Kidney (tissue), 22 donors: ENCODE measurements at places on chromosomes 5 and 9.

- DNase-seq, result no peak
Observed at GRCh38 chr5:57504357-57504756, 21.7 kb upstream of the ACTBL2 start.

DNA sequence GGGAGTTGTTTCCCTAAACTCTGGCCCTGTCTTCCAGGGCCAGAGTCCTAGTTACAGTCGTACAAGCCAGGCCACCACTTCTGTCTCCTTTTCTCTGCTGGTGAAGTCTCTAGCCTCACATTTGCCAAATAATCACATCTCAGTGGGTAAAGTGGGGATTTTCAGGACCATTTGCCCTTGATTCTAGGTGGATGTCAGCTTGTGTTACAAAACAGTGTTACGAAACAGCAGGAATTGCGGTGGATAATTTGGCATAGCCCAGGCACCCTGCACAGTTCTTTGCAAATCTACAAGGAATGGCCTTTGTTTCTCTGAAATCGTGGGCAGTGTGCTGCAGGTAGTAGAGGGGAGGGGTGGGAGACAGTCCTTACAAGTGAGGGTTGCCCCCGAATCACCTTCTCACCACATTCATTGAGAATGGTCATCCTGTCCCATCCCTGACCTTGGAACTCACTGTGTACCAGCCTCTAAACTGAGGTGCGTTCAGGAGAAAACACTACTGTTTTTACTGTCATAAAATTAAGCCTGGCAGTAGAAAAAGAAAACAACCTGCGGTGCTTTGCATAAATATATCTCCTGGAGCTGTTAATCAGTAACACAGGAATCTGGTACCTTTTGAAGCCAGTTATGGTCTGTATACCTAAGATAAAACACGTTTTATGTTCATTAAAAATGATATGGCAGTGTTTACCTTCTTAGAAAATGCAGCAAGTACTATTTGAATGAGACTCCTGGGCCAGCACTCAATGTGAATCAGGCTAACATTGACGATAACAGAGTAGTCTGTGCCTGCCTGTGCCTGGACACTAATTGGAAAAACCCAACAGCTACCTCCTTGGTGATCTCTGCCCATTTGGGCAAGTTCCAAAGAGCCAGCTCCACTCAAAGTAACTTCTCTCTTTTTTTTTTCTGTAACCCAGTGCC lies 44.3 kb downstream of the CYSTM1 start:
- no peak for DNase-seq

- DNase-seq, result no peak
Observed at GRCh38 chr9:135857843-135858242, 49.5 kb downstream of the CAMSAP1 start.

DNA sequence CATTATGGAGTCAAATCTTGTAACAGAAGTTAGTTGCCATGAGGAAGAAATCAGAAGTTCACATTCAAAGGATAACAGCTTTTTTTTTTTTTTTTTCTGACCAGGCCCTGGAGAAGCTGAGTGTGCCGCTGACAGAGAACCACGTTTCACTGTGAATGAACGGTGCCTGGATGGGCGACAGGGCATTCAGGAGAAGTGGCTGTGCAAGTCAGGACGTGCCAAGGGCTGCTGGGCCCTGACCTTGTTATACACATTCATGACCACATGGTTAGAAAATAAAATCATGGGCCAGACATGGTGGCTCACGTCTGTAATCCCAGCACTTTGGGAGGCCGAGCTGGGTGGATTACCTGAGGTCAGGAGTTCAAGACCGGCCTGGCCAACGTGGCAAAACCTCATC lies 91.6 kb downstream of the ANKH start:
- DNase-seq, result no peak

- DNase-seq, result no peak
Observed at GRCh38 chr5:68766952-68767464, 326.8 kb upstream of the SLC30A5 start.

- DNase-seq, result no peak
Observed at GRCh38 chr9:112361601-112362000, 18.3 kb upstream of the HSDL2 start.

DNA sequence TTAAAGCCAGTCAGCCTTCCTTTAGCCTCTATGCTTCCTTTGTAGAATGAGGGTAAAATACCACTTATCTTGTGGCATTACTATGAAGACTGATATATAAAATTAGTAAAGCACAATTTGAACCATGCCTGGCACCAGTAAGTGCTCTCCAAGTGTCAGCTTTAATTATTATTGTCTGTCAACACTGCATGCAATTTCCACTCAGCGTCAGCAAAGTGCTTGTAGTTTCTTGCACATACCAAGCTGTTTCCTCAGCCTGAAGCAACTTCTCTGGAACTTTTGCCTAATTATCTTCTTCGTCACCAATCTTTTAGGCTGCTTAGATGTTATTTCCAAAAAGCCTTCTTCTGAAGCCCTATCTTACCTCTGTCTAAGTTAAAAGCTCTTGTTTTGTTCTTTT lies 177.3 kb downstream of the CDC42SE2 start:
- DNase-seq, result no peak

DNA sequence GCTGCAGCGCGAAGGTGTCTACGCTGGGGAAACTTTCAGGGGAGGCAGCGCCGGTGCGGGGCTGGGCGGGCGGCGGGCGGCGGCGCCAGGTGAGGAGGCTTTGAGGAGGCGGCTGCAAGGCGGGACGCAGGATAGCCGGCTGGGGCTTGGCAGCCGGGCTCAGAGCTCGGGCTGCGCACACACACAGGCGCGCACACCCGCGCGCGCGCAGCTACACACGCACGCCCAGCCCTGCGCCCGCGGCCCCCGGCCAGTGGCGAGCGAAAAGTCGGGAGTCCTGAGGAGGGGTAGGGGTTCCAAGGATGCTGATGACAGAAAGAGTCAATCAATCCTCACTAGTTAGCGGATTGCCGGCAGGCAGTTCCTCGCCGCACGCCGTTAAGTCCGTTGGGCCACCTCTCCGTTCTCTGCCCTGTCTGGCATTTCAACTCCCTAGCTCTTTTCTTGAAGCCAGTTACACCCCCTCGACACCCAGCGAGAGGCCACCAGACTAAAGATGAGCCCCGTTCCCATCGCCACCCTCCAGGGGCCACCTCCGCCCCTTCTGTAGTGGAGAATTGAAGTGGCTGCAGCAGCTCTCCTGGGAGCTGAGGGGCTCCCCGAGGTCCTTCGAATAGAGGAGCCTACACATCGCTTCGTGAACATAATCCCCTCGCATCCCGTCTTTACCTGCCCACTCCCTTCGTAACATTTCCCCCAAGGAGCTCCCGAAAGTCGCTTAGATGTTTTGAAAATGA lies 1640.3 kb upstream of the C9orf72 start:
- DNase-seq, result peak; percentile 66

DNA sequence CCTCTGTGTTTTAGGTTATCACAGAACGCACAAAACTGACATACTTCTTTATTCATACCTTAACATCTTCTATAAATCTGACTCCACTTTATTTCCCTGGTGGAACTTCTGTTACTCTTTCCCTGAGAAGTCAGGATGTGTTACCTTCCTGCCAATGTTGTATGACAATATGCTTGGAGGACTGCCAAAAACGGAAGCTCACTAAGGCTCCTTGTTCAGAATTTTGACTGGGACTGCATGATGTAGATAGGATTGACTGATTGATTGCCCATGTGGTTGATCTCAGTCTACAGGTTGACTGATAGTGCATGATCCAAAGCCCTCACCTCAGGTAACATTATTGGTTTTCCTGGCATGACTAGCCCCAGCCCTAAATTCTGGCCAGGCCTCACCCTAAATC lies 319.4 kb downstream of the TLR4 start:
- DNase-seq, result peak; percentile 1

DNA sequence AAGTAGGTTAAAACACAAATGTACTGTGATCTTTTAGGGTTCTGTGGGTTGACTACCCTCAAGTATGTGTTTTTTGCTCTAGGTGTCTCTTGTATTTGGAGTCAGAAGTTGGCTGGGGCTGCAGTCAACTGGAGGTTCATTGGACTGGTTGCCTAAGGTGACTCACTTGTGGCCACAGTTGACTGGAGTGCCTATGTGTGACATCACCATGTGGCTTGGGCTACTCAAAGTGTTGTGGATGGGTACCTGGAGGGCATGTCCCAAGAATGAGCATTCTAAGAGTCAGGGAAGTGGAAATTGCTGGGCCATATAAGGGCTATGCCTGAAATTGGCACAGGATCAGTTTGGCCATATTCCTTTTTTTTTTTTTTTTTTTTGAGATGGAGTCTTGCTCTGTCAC lies 27.4 kb downstream of the SNX30 start:
- no peak for DNase-seq

- no peak for DNase-seq
Observed at GRCh38 chr5:123450114-123450513, 26.9 kb upstream of the CEP120 start.

- no peak for DNase-seq
Observed at GRCh38 chr9:22175972-22176545, 167.0 kb upstream of the CDKN2B start.

DNA sequence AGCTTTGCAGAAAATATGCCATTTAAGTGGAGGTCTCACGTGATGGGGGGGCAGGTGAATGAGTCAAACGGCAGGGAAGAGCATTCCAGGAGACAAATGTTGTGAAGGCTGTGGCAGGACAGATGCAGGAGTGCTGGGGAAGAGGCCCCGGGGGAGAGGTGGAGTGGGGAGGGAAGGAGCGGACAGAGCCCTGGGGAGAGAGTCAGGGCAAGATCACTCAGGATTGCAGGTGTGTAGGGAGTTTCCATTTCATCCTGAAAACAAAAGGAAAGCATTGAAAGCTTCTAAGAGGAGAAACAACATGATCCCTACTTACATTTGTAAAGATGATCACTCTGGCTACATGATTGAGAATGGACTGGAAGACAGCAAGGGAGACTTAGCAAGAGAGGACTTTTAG lies 323.3 kb downstream of the ASTN2 start:
- DNase-seq, result no peak

DNA sequence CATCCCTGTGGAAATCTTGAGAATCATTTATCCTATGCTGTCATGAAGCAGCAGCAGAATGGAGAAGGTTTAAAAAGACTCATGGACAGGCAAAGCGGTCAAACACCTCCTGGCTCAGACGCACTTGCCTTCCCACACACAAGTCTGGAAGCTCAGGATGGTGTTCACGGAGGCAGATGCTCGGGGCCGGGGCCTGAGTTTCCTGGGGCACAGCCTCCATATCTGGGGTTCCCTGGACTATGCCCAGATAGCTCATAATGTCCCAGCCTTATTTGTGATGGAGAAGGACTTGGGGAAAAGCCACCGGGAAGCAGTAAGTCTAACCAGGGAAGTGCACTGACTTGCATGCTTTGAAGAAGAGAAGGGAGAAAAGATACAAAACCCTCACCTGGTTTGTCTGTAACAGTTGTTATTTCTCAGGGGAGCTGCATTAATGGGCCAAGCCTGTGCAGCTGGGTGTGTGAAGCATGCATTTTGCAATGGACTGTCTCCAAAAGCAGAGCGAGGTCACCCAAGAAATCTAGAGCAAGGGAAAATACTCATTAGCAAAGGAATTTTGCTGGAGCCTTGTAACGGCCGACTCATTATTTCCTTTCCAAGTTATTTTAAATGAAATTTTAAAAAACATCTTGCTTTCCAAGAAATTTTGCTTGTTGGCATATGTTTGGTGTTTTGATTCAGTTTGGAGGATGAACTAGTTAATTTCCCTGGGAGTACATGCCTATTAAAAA lies 3.4 kb downstream of the S1PR3 start:
- DNase-seq, result no peak

- DNase-seq, result no peak
Observed at GRCh38 chr9:28456861-28457260, 883.6 kb upstream of the C9orf72 start.

GRCh38 chr9:26375448-26375847 lies 517.2 kb downstream of the CAAP1 start:
- no peak for DNase-seq

DNA sequence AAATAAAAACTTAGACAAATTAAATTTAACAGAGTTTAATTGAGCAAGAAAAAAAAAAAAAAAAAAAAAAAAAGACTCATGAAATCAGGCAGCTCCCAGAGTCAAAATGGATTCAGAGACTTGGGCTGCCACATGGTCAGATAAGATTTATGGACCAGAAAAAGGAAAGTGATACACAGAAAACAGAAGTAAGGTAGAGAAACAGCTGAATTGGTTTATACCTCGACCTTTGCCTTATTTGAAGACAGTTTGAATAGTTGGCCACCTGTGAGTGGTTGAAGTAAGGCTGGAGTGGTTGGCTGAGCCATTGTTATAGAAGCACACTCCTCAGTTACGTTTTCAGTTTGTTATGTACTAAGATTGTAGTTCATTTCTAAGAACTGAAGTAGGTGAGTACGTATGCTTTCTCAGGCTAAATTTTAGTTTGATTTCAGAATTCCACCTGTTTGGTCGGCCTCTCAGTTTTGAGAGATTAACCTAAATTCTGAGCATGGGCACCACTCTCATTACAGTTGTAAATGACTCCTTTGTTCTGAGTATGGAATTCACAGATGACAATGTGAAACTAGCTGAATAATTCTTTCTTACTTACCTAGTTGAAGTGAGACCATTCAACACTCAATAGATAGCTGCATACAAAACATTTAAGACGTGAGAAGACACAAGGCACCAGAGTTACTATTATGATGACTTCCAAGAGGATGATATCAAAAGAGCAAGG lies 149.0 kb downstream of the AOPEP start:
- DNase-seq, result no peak

DNA sequence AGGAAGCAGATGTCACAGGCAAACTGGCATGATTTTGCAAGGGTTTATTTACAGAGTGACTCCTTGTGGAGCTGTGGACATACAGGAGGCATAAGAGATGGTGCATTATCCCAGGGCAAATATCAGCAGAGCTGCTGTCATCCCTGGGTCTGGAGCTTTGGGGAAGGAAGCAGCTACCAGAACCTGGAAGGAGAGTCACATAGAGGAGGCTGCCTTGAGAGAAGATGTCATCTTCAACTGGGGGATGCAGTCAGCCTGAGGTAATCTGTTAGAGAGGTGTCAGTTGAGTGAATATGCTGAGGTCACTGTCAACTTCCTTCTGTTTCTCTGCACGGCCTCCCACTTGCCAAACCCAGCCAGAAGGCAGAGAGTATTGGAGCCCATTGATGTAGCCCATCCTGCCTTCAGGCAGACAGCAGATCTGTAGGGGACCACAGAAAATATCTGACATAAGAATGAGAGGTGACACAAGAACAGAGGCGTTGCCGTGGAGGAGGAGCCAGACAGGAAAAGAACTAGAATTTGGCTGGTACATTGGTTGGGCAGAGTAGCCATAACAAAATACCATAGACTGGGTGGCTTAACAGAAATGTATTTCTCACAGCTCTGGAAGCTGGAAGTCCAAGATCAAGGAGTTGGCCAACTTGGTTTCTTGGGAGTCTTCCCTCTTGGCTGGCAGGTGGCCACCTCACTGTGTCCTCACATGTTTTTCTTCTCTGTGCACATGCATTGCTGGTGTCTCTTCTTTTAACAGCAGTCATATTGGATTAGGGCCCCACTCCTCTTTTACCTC lies 102.8 kb downstream of the SNX18 start:
- no peak for DNase-seq

DNA sequence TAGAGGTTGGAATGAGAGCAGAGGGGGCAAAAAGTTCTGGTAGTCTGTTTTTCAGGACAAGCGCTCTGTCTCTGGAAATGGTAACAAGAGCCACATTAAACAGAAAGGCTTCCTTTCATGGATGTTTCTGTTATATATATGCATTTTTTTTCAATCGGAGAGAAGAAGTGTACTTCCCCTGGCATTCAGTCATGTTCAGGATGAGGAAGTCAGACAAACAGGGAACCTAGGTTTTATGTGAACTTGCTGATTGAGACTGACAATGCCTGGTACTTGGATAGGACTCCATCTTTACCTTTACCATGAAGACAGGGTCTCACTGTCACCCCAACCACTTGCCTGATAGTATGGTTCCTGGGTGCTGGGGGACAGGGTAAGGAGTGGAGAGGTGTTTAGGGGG lies 30.1 kb upstream of the ZBED3 start:
- DNase-seq, result no peak

- no peak for DNase-seq
Observed at GRCh38 chr5:155080721-155081120, 67.2 kb downstream of the KIF4B start.
